Stimulated activated CD4-positive, alpha-beta T cell treated with anti-CD3 and anti-CD28 coated beads, Interleukin-1b, Interleukin-23, amount 100 ng/mL, for 4 hours (primary cell): ENCODE measurements at places on chromosomes 1 and 21.

DNA sequence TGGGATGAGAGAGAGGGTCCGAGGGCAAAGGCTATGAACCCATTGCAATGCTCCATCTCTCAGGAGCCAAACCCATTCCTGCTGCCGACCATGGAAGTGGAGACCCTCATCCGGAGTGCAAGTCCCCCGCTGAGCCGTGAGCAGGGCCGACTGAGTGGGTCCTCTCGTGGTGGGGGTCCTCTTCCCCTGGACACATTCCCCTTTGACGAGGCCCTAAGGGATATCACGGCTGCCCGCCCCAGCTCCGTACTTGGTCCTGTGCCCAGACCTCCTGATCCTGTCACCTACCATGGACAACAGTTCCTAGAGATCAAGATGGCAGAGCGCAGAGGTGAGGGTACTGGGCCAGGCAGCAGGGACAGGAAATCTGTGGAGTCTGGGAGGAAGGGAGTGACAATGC lies 11.0 kb downstream of the HYI start:
- no peak for DNase-seq

DNA sequence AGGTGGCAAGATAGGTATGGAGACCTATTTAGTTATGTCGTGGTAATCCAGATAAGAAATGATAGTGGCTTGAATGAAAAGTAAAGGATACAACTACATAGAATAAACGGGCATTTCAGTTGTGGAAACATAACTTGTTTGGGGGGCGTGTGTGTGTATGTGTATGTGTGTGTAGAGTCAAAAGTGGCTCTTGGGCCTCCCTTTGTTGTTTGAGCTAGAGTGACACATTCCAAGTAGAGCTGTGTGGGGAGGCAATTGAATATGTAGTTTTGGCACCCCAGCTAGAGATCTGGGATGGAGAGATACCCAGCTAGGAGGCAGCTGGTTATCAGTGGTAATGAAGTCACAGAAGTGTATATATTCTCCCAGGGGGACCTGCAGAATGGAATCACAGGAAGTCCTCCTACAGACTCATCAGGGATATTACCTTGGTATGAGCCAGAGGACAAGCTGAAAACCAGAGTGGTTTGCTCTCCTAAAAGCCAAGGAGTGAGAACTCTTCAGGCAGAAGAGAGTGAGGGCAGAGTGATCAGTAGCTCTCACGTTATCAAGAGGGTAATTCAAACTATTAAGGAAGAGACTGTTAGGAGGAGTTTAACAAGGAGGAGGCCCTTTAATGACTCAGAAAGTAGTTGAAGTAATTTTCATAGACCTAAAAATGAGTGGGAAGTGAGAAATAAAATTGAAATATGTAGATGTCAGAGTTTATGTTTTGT lies 5.1 kb downstream of the CR1L start:
- no peak for DNase-seq

GRCh38 chr1:100440075-100440809 lies 87.9 kb downstream of the CDC14A start:
- peak; percentile 37 for DNase-seq

DNA sequence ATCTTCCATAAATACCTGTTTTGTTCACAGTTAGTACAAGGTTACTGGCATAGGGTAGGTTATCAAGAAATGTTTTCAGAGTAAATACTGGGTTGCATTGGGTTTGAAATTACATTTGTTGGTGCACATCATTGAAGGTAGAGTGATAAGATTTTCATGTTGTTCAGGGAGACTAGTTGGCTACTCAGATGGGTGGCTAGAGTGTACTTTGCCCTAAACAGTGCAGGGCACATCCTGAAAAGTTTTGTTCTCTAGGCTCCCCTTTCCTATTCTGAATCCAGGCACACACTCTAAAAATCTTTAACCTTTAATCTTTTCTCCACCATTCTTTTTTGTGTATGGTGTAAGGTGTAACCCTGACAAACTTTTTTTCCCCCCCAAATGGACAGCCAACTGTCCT lies 18.0 kb downstream of the POU2F1 start:
- no peak for DNase-seq

DNA sequence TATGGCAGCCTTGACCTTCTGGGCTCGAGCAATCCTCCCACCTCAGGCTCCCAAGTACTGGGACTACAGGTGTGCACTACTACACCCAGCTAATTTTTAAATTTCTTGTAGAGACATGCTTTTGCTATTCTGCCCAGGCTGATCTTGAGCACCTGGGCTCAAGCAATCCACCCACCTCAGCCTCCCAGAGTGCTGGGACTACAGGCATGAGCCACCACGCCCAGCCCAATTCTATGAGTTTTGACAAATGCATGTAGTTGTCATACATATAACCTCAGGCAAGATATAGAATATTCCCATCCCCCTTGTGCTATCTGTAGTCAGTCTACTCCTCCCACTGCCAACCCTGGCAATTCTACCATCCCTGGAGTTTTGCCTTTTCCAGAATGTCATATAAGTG lies 38.7 kb upstream of the TTC22 start:
- no peak for DNase-seq

DNA sequence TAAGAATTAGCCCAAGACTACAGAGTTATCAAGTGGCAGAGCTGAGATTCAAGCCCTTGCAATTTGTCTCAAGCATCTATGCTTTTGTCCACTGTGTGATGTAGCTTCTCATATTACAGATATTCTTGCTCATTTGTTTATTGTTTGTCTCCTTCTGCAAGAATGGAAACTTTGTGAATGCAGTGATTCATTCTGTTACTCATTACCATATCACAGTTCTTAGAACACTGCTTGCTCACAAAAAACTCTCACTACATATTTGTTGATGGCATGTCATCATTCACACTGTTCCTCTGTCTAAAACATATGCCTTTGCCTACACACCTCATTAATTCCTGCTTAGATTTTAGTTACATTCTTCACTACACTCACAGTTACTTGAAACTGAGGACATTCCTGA lies 1198.9 kb downstream of the PLA2G4A start:
- DNase-seq, result no peak

- no peak for DNase-seq
These were observed 145.0 kb upstream of the FGGY start for GRCh38 chr1:59151860-59152259.

- DNase-seq, result no peak
These were observed 45.3 kb upstream of the EPHA8 start for GRCh38 chr1:22517956-22518355.

- DNase-seq, result no peak
These were observed 7.3 kb downstream of the SLC1A7 start for GRCh38 chr1:53134961-53135734.

- DNase-seq, result no peak
These were observed 80.8 kb downstream of the OBSCN start for GRCh38 chr1:228288536-228289238.

- DNase-seq, result no peak
These were observed 264.2 kb downstream of the HMCN1 start for GRCh38 chr1:185998391-185998790.

DNA sequence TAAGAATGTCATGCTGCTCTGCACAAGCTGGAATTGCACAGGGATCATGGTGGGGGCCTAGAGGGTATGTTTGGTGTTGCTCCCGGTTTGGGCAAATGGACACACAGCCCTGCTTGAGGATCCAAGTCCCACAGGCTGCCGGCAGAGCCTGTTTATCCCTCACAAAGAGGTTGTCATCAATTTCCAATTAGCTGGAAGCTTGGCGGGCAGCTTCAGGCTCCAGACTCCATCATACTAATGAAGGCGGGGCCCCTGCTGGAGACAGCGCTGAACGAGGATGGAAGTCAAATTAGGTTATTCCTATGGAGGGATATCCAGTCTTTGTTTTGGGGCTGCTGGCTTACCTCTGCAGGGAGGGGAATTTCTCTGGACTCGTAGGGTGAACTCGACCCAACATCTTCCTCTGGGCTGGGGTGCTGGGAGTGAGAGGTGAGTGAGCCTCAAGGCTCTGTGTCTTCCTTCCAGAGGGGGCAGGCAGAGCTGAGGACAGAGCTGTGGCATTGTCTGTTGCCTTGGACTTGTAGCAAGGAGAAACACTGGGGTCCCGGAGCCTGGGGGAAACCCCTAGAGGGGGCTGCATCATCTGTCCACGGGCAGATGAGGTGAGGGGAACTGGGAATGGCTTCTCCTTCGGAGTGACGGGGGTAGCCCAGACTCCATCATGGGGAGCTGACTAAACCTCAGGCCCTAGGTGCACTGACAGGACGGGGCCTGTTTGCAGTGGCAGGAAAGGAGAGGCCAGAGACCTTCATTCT lies 24.9 kb upstream of the PARP1 start:
- DNase-seq, result no peak

DNA sequence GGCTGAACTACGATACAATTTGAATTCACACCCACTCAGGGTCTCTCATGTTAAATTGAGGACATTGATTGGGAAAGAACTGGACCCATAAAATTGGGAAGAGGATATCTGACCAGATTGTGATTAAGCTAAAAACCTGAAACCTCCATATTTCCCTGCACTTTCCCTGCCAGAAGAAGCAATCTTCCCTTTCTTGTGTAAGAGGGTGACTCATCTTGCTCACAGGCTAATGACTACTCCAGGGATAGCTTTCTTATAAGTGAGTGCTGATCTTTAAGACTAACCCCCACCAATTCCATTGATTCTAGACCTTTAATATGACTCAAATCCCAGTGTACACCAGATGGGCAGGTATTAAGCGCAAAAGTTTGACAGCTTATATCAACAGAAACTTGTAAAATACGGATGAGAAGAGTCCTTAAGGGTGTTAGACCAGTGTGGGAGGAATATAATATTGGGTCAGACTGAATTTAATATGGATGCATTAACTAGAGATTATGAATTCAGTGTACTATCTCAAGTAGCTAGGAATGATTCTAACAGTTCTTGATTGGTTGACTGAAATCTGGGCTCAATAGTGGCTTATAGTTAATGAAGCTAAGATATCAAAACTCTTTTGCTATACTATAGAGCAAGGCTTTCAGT lies 12.1 kb upstream of the SGIP1 start:
- DNase-seq, result no peak
